Keratinocyte (primary cell): ENCODE measurements at places on chromosomes 11 and 22. TPM values are rescaled to one million over a fixed set of nuclear protein-coding genes. Genes with fewer than 3 reads are reported as not detected.

The TESMIN gene
- polyA plus RNA-seq = 2.4 to 4.9 TPM (median 4.0 TPM) in 3 replicates

The SERPING1 gene
- 12.8 to 21.9 TPM (median 14.4 TPM) in 3 replicates for polyA plus RNA-seq

The CATSPERZ gene
- polyA plus RNA-seq = 0.17 to 0.29 TPM (median 0.19 TPM) in 3 replicates

The KCNA4 gene
- polyA plus RNA-seq = not detected in 3 replicates

The SLCO2B1 gene
- 0.03 TPM in 1 of 3 replicates, not detected in the others for polyA plus RNA-seq

The SLC22A25 gene
- not detected in 3 replicates for polyA plus RNA-seq

The TMEM86A gene
- 2.5 to 10.5 TPM (median 2.5 TPM) in 3 replicates for polyA plus RNA-seq

The MMP3 gene
- 2.4 to 35.1 TPM (median 8.3 TPM) in 3 replicates for polyA plus RNA-seq

The KCTD21 gene
- 10.4 to 14.9 TPM (median 13.1 TPM) in 3 replicates for polyA plus RNA-seq

The DDT gene
- 87.8 to 151 TPM (median 118 TPM) in 3 replicates for polyA plus RNA-seq

The FXYD6 gene
- not detected in 3 replicates for polyA plus RNA-seq

The RTN4R gene
- polyA plus RNA-seq = 2.5 to 5.6 TPM (median 5.5 TPM) in 3 replicates

The PTPRCAP gene
- 0.10 TPM in 1 of 3 replicates, not detected in the others for polyA plus RNA-seq

The DDTL gene
- polyA plus RNA-seq = 0.63 to 1.0 TPM (median 0.72 TPM) in 3 replicates

The MS4A7 gene
- polyA plus RNA-seq = not detected in 3 replicates

The OR8A1 gene
- polyA plus RNA-seq = not detected in 3 replicates

The ISX gene
- polyA plus RNA-seq = not detected in 3 replicates

The LMNTD2 gene
- polyA plus RNA-seq = 0.94 to 1.5 TPM (median 1.2 TPM) in 3 replicates

The GVQW3 gene
- polyA plus RNA-seq = 0.39 to 0.80 TPM (median 0.48 TPM) in 3 replicates
